ENCODE measurements at places on chromosomes 7 and 10. TPM values are rescaled to one million over a fixed set of nuclear protein-coding genes. Genes with fewer than 3 reads are reported as not detected.

Gene PPP1R9A
- total RNA-seq, result 28.9 TPM

GRCh38 chr7:66741710-66742049, 1.1 kb downstream of the RABGEF1 start:
- peaks cover 4% of the 10 kb centered on the region for H3K4me1 ChIP-seq
- no peaks in the 10 kb centered on the region for H3K27me3 ChIP-seq
- no peaks in the 10 kb centered on the region for H3K36me3 ChIP-seq
- no peak for DNase-seq
- H3K27ac ChIP-seq, result peak overlapping the region; percentile 88

Gene CNNM1
- not detected for total RNA-seq

DNA sequence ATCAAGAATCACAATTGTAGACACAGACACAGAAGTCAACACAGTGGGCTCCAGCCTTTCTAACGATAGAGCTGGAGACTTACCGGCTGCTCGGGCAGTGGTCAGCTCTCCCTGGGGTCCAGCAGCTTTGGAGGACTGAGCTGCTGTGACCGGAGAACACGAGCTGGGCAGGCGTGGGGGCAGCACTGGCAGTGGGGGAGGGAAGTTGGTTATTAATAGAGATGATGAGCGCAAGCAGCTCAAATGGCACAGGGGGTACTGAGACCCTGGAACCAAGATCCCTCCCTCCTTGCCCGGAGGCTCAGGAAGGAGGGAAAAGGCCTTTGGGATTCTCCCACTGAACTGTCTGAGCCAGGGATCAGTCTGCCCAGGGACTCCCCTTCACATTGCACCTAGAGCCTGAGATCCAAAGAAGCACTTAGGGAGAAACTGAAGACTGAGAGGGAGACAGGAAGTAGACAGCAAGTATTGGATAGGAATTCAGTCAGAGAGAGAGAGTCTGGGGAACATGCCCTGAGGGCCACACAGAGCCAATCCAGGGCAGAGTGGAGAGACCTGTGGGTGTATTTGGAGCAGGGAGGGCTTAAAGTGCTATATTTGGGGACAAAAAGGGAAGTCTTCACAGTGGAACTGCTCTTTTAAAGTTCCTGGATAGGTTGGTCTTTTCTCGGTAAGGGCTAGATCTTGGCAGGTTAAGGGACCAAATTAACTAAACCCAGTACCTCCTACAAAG, at the start of gene MYOZ1:
Gene MYOZ1, minus strand, starts transcription at position 147 of the 733 bp plus-strand sequence. CDS start 1,457 bp downstream, outside the sequence.
- H3K36me3 ChIP-seq, result no peaks in the 10 kb centered on the region
- no peak for DNase-seq
- no peaks in the 10 kb centered on the region for H3K4me1 ChIP-seq
- no peaks in the 10 kb centered on the region for H3K27me3 ChIP-seq
- peak within 1 kb of the TSS; percentile 46 for H3K27ac ChIP-seq
- H3K4me3 ChIP-seq, result no peak within 1 kb of the TSS

Gene BTBD16
- not detected for total RNA-seq

Gene GCK
- not detected for total RNA-seq

DNA sequence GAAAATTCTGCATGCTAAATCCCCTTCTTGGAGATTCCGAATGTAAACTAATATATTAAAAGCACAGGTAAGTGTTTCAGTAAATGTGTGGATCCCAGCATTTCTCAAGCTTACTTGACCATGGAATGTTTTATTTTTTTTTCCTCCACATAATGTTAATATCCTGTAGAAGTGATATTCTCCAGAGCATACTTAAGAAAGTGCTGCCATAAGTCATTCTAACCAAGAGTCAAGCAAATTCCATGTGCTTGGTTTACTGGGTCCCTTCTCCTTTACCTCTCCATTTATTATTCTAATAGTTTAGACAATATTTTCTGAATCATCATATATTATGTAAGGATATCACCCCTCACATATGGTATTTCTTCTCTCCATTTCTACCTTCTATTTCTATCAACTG, 266.9 kb upstream of the HPS1 start:
- H3K27me3 ChIP-seq, result no peaks in the 10 kb centered on the region
- no peak overlapping the region for H3K27ac ChIP-seq
- DNase-seq, result no peak
- H3K4me3 ChIP-seq, result no peak overlapping the region
- no peaks in the 10 kb centered on the region for H3K4me1 ChIP-seq
- H3K36me3 ChIP-seq, result no peaks in the 10 kb centered on the region

DNA sequence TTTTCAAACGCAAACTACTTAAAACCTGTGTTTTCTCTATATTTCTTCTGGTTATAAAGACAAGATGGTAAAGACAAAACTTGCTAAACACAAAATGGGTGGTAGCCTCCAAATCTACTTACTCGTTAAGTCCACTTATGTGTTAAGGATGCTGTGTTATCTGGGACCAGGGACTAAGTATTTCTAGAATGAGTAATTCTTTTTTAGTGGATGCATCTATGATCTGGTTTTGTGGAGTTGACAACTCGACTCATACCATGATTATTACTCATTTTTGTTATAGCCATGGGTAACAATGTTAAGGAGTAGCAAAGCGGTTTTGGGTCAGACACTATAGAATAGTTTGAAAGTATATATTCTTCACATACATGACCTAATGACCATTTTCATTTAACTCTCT, 239.5 kb upstream of the FOXP2 start:
- H3K27me3 ChIP-seq, result no peaks in the 10 kb centered on the region
- no peak overlapping the region for H3K27ac ChIP-seq
- H3K4me3 ChIP-seq, result no peak overlapping the region

DNA sequence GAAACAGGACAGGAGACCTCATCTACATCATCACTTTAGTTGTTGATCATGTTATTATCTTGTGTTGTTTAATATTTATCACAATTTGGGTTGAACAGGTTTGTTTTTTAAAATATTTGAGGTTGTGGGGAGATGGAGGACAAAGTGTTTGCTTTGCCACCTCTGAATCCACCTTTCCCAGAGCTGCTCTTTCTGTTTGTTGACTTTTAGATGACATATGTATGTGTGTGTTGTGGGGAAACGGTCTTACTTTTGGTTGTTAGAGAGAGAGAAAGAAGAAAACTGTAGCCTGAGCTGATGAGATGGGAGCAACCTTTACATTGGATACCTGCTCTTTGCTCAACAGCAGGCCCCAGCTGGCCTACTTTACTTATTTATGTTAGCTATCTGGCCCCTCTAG, 19.0 kb upstream of the SLC16A12 start:
- no peak for DNase-seq
- no peaks in the 10 kb centered on the region for H3K36me3 ChIP-seq
- H3K4me1 ChIP-seq, result no peaks in the 10 kb centered on the region

DNA sequence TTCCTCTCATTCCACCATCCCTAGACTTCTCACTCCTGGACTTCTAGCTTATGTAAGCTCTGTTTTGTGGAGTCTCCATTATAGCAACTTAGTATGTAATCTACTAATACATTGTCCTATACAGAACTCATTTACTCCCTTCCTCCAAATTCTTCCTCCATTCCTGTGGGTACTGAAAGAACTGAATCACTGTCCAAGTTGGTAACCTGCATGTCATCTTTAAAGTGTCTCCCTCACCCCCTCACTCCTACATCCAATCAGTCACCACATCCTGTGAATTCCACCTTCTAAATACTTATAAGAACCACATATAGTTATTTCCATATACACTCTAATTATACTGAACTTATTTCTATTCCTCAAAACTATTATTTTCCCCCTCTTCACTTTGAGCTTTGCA, 20.3 kb downstream of the AASS start:
- H3K4me3 ChIP-seq, result no peak overlapping the region
- H3K36me3 ChIP-seq, result no peaks in the 10 kb centered on the region
- H3K4me1 ChIP-seq, result no peaks in the 10 kb centered on the region
- no peak overlapping the region for H3K27ac ChIP-seq

DNA sequence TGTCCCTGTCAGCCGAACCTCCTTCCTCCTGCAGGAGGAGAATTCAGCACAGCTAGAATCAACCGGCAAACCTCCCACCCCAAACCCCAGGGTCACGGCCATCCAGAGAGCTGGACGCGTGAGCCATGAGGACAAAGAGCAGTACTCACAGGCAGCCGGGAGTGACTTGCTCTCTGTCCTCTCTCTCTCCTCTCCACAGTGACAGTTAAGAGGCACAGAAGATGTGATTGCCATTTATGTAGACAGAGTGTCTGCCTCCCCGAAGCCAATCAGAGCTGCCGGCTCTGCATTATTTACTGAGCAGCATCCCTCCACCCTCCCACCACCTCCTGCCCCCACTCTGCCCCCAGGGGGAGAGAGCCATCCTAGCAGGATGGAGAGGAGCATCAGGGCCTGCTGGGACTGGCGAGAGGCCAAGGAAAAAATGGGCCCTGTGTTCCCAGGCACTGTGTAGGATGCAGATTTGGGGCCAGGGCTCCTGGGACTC, 4.3 kb downstream of the DDC start:
- H3K4me1 ChIP-seq, result no peaks in the 10 kb centered on the region
- no peaks in the 10 kb centered on the region for H3K36me3 ChIP-seq
- H3K27me3 ChIP-seq, result no peaks in the 10 kb centered on the region
- no peak overlapping the region for H3K27ac ChIP-seq
- DNase-seq, result no peak

DNA sequence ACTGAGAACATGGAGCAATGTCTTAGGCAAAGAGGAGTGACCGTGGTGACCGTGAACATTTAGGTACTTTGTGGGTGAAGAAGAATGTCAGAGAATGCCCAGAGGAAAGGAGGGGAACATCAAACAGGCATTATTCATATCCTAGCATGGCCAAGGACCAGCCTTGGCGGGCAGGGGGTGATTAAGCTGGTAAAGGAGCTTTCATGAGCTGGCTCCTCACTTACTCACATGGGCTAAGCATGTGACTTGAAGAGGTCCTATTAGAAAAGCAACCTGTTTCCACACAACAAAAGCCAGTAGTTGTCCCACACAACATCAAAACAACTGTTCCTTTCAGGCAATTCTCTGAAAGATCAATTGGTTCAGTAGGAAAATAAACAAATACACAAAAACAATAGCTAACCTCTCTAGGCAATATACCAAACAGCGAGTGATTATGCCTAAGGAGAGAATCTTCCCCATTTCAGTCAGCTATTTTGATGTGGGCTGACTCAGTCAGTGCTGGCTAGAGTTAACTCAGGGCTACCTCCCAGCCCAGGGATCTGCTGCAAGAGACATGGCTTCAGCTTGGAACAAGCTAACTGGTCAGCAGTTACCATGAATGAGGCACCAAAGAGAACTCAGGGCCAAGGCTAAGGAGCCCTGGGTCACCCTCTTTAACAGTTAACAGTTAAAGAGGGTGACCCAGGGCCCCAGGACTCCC, 283.5 kb downstream of the ARHGAP12 start:
- H3K4me1 ChIP-seq, result peaks cover 15% of the 10 kb centered on the region
- H3K27me3 ChIP-seq, result no peaks in the 10 kb centered on the region
- H3K27ac ChIP-seq, result no peak overlapping the region
- no peak overlapping the region for H3K4me3 ChIP-seq
- no peaks in the 10 kb centered on the region for H3K36me3 ChIP-seq

Gene SPDYE5
- total RNA-seq, result not detected

DNA sequence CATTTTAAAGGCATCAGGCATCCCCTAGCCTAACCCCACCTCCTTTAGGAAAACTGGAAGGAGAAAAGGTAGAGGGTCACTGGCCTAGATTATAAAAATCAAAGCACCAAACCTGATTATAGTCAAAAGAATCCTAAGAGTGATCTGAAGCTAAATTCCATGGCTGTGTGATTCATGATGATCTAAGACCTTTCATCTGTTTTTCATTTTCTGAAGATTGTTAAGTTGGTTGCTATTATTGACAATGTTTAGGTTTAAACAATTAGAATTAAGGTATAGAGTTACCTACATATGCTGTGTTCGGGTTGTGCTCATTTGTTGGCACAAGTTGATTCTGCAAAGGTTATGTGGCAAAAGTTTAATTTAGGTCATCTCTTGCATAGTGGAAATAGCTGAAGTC, 148.7 kb downstream of the BICC1 start:
- no peak overlapping the region for H3K4me3 ChIP-seq
- no peaks in the 10 kb centered on the region for H3K36me3 ChIP-seq
- H3K4me1 ChIP-seq, result peaks cover 13% of the 10 kb centered on the region
- DNase-seq, result no peak

GRCh38 chr10:50997461-50997860, 76.8 kb upstream of the PRKG1 start:
- no peak overlapping the region for H3K27ac ChIP-seq
- H3K4me1 ChIP-seq, result no peaks in the 10 kb centered on the region
- no peaks in the 10 kb centered on the region for H3K27me3 ChIP-seq
- H3K36me3 ChIP-seq, result no peaks in the 10 kb centered on the region
- DNase-seq, result no peak

GRCh38 chr7:8283968-8284367, 22.0 kb upstream of the ICA1 start:
- no peak overlapping the region for H3K27ac ChIP-seq
- DNase-seq, result no peak
- H3K27me3 ChIP-seq, result no peaks in the 10 kb centered on the region
- no peaks in the 10 kb centered on the region for H3K36me3 ChIP-seq
- H3K4me3 ChIP-seq, result no peak overlapping the region

Data from tibial nerve (tissue), 4 donors.